Left lung (tissue), 14 donors: ENCODE measurements at places on chromosomes 13 and 19. TPM values are rescaled to one million over a fixed set of nuclear protein-coding genes. Genes with fewer than 3 reads are reported as not detected.

The DCT gene
- 0.06 TPM for total RNA-seq

The NOTCH3 gene
- total RNA-seq: 94.1 TPM

DNA sequence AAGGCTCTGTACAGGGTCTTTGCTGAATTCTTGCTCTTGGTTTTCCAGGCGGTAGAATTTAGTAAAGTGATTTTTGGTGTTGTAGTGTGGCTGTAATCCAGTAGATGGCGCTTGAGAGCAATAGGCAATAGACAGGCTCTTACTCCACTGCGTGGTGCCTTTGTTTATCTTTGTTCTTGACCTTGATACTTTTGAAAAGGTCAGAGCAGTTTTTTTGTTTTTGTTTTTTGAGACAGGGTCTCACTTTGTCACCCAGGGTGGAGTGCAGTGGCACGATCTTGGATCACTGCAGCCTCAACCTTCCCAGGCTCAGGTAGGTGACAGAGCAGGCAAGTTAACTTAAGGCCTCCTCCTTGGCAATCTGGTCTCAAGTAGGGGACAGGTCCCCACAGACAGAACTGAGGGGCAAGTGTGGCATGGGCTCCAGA lies 12.2 kb upstream of the LILRA5 start:
- H3K27me3 ChIP-seq: peaks cover 4% of the 10 kb centered on the region
- H3K4me3 ChIP-seq: no peak overlapping the region
- no peaks in the 10 kb centered on the region for H3K36me3 ChIP-seq
- H3K4me1 ChIP-seq: peaks cover 6% of the 10 kb centered on the region
- peak; percentile 49 for DNase-seq
- H3K27ac ChIP-seq: no peak overlapping the region

- no peak overlapping the region for H3K27ac ChIP-seq
- no peaks in the 10 kb centered on the region for H3K27me3 ChIP-seq
- H3K4me1 ChIP-seq: no peaks in the 10 kb centered on the region
- DNase-seq: no peak
- no peaks in the 10 kb centered on the region for H3K36me3 ChIP-seq
Measured at GRCh38 chr13:37241786-37242185, 136.3 kb upstream of the CSNK1A1L start.

DNA sequence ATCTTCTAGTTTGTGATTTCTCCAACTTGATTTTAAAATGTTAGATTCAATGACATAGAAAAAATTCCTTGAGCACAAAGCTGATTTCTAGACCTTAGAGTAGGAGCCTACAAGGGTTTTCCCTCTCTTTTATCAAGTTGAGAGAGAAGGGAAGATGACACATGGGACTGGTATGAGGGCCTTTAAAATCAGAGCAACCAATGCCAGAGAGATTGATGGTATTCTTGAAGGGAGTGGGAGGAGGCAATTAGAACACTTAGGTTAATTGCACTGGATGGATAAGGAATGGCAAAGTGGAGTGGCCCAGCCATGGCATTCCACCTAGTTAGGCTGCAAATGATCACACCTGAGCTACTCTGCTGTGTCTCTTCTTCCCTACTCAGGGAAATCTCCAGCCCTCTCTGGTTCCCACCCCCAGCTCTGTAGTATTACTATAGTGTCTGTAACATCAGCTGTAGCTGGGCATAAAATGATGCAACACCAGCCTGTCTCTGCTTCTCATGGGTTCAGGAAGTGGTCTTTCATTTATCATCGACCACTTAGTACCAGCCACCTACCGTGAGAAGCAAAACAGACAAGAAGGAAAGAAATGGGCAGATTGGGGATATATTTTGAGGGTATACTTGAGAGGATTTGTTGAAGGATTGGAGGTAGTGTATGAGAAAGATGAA lies 333.6 kb downstream of the DLEU7 start:
- no peaks in the 10 kb centered on the region for H3K27me3 ChIP-seq
- H3K36me3 ChIP-seq: no peaks in the 10 kb centered on the region
- no peak for DNase-seq

DNA sequence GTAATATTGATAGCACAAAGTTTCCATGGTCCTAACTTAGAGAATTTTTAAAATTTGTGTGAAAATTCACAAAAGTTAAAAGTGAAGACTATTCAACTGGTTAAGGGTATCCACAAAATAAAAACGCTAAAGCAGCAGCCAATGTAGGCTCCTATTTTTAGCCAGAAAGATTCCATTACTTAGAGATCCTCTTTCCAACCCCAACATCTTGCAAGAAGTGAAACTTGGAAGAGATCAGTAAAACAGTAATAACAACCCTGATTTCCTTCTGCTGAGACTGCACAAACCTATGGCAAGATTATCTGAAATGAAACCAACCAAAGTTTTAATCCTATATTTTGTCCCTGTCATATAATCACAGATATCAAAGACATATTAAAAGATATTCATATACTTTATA lies 8.5 kb downstream of the TBC1D4 start:
- no peaks in the 10 kb centered on the region for H3K27me3 ChIP-seq
- no peaks in the 10 kb centered on the region for H3K36me3 ChIP-seq
- no peak overlapping the region for H3K4me3 ChIP-seq
- DNase-seq: no peak
- H3K27ac ChIP-seq: peak overlapping the region; percentile 45

DNA sequence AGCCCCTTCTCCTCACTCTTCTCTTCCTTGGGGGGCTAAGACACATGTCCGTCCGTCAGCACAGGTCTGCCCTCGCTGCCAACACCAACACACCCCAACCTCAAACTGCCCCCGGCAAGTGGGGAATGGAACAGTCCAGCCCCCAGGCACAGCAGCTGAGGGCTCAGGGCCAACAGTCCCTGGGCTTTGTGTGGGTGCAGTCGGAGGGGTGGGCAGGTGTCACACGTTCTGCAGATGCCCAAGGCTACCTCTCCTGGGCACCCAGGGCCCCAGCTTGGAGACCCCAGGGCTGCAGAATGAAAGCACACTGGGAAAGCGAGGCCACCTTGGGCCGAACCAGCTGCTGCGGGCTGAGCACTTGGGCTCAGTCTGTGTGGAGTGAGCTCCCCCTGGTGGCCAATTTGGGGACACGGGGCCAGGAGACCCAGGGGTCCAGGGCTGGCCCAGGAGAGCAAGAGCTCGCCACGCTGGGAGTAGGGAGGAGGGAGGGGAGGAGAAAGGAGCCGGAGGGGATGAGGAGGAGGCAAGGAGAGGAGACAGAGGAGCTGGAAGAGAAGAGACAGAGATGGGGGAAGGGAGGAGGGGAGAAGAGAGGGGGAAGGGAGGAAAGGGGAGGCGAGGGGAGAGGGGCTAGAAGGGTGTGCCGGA lies 14.0 kb upstream of the ATP8B3 start:
- H3K27me3 ChIP-seq: no peaks in the 10 kb centered on the region
- no peak overlapping the region for H3K27ac ChIP-seq
- peak; percentile 59 for DNase-seq
- H3K4me1 ChIP-seq: peaks cover 4% of the 10 kb centered on the region

DNA sequence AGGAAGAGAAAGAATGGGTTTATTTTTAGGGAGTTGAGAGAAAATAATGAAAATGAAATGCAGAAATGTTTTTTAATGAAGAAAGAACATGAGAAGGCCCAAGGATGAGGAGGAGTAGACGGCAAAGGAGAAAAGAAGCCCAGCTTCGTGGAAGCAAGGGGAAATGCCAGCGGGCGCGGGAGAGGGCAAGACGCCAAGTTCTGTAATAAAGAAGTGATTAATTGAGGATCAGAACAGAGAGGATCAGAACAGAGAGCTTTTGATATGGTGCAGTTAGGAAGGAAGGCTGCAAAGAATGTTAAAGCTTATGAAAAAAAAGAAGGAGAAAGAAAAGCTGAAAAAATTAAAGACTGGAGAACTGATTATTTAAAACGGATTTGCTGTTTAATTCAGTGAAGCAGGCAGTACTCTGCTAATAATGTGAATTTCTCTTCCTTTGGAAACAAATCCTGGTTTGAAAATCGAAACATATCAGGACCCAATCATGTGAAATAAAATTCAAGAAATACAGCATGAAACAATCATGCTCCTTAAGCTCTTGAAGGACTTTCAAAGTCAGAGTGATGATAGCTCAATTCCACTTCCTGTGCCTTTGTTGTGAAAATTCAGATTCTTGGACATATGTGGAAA lies 99.3 kb upstream of the SOX1 start:
- H3K4me3 ChIP-seq: no peak overlapping the region
- no peaks in the 10 kb centered on the region for H3K4me1 ChIP-seq
- no peaks in the 10 kb centered on the region for H3K36me3 ChIP-seq
- no peak overlapping the region for H3K27ac ChIP-seq
- H3K27me3 ChIP-seq: peaks cover 7% of the 10 kb centered on the region
- no peak for DNase-seq

DNA sequence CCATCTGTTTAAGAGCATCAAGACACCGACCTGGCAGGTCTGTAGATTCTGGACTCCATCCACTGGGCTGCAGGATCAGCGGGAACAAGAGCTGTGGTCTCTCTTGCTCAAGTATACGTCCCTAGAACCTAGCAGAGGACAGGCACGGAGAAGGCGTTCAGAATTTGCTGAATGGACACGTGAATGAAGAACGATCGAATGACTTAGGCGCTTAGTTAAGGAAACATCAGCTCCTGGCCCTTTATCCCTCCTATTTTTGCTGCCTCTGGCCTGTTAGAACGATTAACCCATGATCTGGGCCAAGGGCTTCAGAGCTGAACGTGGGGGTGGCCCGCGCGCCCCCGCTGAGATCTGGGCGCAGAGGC lies 953 bp downstream of the DZIP1 start:
- peaks cover 37% of the 10 kb centered on the region for H3K27me3 ChIP-seq
- H3K27ac ChIP-seq: no peak overlapping the region
- H3K36me3 ChIP-seq: no peaks in the 10 kb centered on the region
- peak overlapping the region; percentile 32 for H3K4me3 ChIP-seq
- H3K4me1 ChIP-seq: no peaks in the 10 kb centered on the region

DNA sequence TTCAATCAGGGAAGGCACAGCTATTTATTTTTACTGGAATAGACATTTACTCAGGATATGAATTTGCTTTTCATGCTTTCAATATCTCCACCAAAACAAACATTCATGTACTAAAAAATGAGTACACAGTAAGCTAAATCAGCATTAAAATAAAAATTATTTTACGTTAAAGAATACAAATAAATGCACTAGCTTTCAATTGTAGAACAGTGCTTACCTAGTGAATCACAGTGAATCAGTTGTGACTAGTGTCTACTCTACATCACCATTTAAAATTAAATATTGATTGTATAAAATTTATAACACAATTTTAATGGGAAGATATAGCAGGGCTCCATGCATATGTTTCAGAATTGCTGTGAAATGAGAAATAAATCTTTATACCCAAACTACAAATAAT lies 929.6 kb upstream of the ATXN8OS start:
- H3K4me1 ChIP-seq: no peaks in the 10 kb centered on the region
- no peak overlapping the region for H3K4me3 ChIP-seq
- DNase-seq: no peak
- no peak overlapping the region for H3K27ac ChIP-seq
- no peaks in the 10 kb centered on the region for H3K27me3 ChIP-seq

DNA sequence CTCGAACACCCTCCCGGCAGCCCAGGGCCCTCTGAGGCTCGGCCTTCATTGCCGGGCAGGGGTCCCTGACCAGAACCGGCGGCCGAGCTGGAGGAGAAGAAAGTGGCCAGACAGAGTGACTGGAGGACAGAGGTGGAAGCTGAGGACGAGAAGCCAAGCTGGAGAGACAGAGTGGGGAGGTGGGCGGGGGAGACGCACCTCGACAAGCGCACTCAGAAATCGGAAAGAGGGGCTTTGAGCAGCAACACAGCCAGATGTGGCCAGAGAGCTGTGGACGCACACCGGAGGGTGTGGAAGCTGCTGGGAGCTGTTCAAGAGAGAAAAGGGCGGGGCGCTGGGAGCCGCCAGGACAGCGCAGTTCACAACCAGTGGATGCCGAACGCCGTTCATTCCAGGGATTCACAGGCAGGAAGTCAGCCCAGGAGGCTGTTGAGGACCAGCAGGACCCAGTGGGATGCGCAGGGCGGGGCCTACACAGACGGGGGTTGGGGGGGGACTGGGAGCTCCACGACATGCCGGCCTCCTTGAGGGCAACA lies 28.2 kb upstream of the C13orf46 start:
- no peaks in the 10 kb centered on the region for H3K27me3 ChIP-seq
- H3K4me3 ChIP-seq: no peak overlapping the region
- DNase-seq: no peak
- peaks cover 44% of the 10 kb centered on the region for H3K36me3 ChIP-seq
